ENCODE measurements at places on chromosomes 7 and 10.

GRCh38 chr10:3760083-3760482 is 24.9 kb downstream of the KLF6 start:
- no peak for DNase-seq

GRCh38 chr7:108232076-108232475 is 101.9 kb upstream of the LAMB4 start:
- no peak for DNase-seq

DNA sequence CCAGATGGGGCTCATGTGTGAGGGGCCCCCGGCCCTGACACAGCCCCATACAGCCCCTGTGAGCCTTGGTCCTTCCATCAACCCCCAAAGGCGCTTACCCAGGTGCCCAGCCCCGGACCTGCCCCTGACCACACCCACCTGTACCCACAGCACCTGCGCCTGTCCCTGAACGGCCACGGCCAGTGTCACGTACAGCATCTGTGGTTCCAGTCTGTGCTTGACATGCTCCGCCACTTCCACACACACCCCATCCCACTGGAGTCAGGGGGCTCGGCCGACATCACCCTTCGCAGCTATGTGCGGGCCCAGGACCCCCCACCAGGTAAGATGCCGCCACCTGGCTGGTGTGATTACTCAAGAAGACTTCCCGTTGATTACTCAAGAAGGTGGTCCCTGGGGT is 33.5 kb downstream of the SH2B2 start:
- no peak for DNase-seq

DNA sequence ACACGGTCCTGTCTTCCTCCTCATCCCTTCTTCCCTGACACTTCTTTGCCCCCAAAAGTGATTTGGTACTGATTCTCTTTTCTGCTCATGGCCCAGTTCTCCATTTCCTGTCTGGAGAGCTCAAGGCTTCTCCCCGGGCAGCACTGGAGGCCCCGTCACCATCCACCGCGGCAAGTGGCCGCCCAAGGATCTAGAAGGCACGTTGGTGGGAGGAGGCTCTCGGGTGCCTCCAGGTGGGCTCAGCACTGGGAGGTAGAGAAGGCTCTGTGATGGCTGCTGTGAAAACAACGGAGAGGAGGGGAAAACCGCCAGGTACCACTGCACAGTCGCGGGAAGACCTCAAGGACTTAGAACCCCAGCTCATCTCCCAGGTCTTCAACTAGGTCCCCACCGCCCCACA is 134.4 kb downstream of the NEURL1 start:
- no peak for DNase-seq

- DNase-seq, result no peak
Measured at GRCh38 chr7:5463031-5463430, 39.4 kb upstream of the TNRC18 start.

GRCh38 chr7:106032295-106032694 is 69.2 kb downstream of the CDHR3 start:
- no peak for DNase-seq

DNA sequence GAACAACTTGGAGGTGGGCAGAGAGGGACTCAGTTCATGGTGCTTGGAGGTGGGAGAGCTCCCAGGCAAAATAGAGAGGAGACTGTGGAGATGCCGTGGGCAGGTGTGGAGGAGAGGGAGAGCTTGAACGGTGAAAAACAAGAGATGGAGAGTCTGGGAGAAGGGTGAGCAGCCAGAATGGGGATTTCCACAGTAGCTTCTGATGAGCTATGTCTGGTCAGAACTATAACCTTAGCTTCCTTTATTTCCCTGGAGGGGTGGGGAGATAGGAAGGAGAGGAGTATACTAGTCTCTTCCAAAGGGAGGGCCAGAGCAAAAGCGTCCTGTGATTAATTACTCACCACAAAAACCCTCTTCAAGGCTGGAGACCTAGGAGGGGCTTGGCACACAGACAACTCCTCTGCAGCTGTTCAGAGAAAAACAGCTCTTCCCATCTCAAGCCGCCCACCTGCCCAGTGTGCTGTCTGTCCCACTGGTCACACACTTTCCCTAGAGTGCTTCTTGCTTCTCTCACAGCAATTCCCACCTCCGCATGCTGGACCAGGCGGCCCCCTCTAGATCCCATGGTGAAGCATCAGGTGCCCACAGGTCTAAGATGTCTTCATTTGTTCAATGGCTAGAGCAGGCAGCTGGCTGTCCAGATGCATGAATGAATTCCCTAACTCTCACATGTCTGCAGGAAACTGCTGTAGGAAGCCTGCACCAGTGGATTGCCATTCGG is 41.9 kb downstream of the TAS2R41 start:
- peak; percentile 67 for DNase-seq

DNA sequence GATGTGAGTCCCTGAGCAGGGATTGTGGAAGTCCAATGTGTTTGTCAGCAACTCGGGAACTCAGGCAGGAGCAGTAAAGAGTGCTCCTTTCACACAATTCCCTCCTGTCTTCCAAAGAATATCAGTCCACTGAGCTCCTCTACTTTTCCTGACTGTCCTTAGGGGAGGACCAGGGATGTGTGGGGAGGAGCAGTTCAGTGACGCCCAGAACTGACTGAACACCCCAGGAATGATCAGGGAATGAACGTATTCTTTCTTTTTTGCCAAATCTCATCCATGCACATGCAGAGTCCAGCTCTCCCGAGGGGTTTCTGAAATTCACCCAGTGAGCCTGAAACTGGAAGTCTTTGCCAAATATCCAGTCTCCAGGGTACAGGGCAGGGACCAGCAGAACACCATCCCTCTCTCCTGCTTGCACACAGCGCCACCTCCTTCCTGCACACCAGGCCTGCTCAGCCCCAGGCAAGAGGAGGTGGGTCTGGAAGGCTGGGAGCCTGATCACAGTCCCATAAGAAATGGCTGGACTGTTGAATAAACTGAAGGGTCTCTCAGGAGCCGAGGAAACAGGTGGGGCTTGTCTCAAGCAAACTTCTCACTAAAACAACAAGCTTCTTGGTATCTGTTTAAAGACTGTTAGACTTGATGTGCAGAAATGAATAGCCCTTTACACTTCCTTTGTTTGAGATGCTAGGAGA is 294.7 kb downstream of the C7orf25 start:
- no peak for DNase-seq

GRCh38 chr10:102812231-102812876 is 24.9 kb downstream of the CYP17A1 start:
- DNase-seq, result no peak

DNA sequence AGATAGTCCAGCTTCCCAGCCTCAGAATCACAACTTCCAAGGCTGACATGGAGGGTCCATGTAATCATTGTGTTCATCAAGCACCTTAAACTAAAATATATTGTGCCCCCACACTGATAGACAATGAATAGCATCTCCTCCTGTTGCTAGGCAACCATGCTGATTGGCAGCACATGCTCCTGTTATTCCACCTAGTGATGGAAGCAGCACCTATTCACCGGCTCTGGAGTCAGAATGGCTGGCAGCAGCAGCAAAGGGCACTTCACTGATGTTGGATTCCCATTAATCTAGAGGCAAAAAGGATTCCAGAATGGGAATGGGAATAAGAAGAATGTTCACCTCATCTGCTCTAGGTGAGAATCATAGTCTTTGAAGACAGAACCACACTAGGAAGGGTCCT is 55.0 kb downstream of the RELN start:
- DNase-seq, result no peak

- no peak for DNase-seq
Measured at GRCh38 chr10:22615101-22615500, 99.3 kb downstream of the PIP4K2A start.

- DNase-seq, result peak; percentile 92
Measured at GRCh38 chr10:624605-625332, 64.7 kb downstream of the DIP2C start.

GRCh38 chr7:93146036-93146435 is 2.1 kb downstream of the SAMD9L start:
- DNase-seq, result no peak

- DNase-seq, result no peak
Measured at GRCh38 chr7:100908512-100908911, 12.8 kb upstream of the ACHE start.

Data from fibroblast of villous mesenchyme (primary cell).